ENCODE measurements at places on chromosomes 12 and 14. TPM values are rescaled to one million over a fixed set of nuclear protein-coding genes. Genes with fewer than 3 reads are reported as not detected.

BCL11B gene
- 209 TPM for total RNA-seq

DNA sequence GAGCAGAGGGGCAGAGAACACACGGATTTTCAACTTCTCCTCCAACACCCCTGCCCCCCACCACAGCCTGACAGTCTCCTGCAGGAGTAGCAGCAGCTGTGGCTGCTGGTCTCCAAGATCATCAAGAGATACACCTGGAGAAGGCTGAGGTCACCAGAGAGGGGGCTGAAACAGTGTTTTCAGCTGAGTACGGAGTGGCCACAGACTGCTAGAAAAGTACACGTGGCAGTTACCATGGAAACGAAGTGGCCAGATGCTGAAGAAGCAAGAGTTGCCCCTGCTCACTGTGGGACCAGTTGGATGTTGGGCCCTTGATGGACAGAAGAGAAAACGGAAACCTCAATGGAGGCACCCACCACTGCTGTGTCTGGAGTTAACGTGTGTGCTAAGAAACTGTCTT is 4.9 kb upstream of the DIABLO start:
- DNase-seq, result no peak

GRCh38 chr14:94423453-94424056 is 29.0 kb downstream of the SERPINA11 start:
- no peak for DNase-seq

P2RX2 gene
- not detected for total RNA-seq

GRCh38 chr14:105203057-105203531 is 22.0 kb upstream of the NUDT14 start:
- peak; percentile 56 for DNase-seq

RIPK3 gene
- total RNA-seq, result 32.9 TPM

DNA sequence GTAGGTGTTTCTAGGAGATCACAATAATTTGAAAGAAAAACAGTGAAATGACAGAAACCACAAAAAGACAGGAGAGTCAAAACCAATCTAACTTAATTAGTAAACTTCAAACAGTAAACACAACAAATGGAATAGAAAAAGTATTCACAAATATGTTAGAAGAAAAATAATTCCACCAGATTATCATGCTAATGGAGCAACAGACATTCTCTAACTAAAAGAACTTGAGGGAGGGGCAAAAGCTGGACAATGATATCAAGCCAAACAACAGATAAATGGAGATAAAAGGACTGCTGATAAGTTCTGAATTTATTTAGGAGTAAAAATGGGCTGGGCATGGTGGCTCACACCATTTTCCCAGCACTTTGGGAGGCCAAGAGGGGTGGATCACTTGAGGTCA is 28.7 kb downstream of the CRY1 start:
- DNase-seq, result no peak

GRCh38 chr12:124832856-124833255 is 30.8 kb downstream of the SCARB1 start:
- DNase-seq, result no peak

GRCh38 chr12:76032043-76032981 is 736 bp upstream of the PHLDA1 start:
- no peak for DNase-seq

AHSA1 gene
- total RNA-seq, result 105 TPM

KLRF1 gene
- 1.3 TPM for total RNA-seq

GRCh38 chr14:99395909-99396530 is 84.6 kb downstream of the SETD3 start:
- DNase-seq, result no peak

DNA sequence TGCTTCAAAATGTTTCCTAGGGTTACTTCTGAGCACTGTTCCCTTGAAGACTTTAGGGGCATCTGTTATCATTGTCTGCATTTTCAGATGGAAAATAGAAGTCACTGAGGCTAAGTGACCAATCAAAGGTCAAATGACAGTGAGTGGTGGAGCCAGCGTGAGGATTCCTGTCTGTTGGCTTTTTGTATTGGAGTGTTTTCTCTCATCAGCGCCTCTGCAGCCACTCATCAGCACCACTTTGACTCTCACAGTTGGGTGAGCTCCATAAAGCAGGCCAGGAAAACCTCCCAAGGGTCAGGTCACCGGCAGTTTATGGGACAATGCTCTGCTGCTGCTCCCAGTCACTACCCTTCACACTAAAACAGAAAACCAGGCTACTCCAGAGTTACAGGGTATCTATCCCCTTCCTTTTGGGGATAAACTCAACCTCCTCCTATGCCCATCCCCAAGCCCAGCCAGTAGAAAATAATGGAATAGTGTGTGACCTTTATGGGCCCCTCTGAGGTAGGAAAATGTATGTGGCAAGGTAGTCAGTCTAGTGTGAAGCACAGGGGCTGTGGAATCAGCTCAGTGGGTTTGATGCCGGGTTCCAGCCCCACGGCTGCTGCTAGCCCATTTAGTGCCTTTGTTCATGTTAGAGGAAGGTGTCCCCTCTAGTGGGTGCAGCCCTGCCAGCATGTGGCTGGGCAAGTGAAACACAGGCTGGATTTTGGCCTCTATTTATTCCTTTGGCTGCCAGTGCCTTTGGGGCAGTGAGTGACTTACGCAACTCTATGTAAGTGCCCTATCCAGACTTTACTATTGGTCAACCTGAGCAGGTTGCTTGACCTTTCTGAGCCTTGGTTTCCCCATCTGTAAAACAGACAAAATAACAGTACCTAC is 133.8 kb upstream of the CPM start:
- no peak for DNase-seq

DNA sequence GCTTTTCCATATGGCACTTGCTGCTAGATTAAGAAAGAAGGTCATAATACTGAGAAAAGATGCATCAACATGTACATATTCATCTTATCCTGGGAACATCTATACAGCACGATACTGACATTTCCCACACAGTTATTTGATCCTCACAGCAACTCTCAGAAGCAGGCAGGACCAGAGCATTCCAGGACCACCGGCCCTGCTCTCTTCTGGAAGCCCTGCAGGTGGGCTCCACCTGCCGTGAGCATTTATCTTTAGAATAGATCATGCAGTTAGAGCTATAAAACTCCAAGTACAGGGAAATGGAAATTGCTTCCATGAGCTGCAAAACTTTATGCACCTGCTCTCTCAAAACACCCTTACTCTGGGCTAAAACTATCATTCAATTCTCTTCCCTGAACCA is 5.5 kb upstream of the BDKRB1 start:
- no peak for DNase-seq

- DNase-seq, result no peak
Observed at GRCh38 chr14:96479435-96480146, 22.6 kb upstream of the PAPOLA start.

CCDC38 gene
- 0.39 TPM for total RNA-seq

DNA sequence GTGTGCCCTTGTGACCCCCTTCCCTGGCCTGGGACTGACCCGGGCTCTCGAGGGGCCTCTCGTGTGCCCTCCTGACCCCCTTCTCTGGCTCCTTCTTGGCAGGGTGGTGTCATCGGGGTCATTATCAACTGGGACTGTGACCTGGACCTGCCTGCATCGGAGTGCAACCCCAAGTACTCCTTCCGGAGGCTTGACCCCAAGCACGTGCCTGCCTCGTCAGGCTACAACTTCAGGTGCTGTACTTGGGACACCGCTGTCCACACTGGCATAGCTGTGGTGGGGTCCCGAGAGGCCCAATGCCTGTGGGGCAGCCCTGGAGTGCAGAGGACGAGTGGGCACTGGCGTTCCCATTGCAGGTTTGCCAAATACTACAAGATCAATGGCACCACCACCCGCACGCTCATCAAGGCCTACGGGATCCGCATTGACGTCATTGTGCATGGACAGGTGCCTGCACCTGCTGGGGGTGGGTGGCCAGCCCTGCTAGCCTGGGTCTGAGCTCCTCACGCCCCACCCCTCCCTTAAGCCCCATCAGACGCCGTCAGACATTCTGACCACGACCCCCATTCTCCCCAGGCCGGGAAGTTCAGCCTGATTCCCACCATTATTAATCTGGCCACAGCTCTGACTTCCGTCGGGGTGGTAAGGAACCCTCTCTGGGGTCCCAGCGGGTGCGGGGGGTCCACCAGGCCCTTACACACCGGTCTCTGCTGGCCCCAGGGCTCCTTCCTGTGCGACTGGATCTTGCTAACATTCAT is 2.5 kb downstream of the P2RX2 start:
- DNase-seq, result no peak

GRCh38 chr12:132489078-132489601 is 811 bp upstream of the FBRSL1 start:
- DNase-seq, result peak; percentile 53

DNA sequence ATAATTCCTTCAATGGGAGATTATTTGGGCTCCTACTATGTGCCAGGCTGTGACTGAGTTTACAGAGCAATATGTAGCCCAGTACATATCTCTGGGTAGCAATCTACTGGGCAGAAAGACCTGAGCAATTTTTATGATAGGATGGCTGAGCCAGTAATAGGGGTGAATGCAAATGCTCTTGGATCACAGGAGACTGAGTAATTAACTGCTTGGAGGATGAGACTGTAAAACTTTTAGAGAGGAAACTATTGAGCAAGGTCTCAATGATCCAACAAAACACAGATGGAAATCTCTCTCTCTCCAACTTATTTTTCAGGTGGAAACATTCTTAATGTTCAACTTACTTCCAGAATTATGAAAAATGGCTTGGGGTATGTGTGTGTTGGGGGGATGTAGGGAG is 402.2 kb downstream of the AEBP2 start:
- no peak for DNase-seq

GRCh38 chr14:34472706-34473279 is 10.8 kb upstream of the SPTSSA start:
- no peak for DNase-seq

PLEKHG7 gene
- total RNA-seq, result not detected

DNA sequence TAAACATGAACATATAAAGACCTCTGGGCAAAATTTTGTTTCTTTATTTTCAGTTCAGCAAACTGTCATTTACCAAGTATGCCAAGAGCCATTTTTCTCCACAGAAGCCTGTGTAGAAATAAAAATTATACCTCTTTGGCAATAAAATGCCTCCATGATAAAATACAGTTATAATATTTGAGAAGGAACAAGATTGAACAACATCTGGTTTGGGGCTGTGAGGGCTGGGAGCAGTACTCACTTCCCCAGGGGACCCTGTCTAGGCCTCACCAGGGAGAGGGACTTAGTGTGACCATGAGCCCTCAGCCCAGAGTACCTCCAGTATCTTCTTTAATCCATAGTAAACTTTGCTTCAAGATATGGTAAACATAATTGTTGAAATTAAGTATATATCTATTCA is 65.1 kb downstream of the DAAM1 start:
- DNase-seq, result no peak

GRCh38 chr12:115070313-115070712 is 386.3 kb upstream of the TBX3 start:
- DNase-seq, result no peak

DNA sequence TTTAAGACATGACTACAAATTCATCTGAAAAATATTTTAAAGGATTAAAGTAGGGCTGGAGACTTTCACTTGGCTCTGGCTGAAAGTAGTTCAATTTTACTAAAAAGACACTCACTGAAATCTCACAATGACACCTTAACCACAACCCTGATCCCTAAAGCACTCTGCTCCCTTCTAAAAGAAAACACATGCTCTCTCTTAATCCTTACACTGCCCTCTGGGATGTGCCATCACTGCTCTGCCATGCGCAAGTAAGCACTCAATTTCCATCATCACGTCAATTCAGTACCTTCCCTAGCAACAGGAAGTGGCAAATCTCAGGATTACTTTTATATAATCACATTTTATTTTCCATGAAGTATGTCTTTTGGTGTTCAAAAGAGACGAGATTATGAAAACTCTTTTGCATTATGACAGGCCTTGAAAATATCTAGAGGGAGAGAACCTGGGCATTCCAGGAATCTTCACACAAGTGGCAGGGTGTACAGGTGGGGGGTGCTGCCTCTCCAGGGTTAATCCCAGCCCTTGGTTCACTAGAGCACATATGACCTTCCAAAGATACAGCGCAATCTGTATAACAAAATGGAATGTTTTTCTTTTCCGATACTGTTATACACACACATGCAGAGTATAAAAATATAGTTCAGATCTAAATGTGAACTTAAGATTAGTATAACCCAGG is 7.3 kb downstream of the ATG14 start:
- no peak for DNase-seq

PTPRB gene
- total RNA-seq, result not detected

DNA sequence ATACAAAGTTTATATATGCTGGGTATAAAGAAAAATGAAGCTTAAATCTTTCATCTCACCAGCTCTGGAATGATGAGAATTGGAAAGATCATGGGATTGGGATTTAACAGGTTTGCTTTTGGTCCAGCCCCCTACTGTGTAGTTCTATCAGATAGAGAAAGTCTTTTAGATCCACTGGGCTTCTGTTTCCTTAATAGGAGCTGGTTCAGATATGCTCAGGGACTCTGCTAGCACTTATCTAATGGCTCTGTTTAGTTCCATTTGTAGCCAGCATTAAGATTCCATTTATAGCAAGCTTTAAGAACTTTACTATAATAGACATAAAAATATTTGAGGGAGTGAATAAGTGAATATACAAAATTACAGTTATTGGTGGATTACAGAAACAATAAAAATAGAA is 42.6 kb downstream of the UTP20 start:
- no peak for DNase-seq

GRCh38 chr12:105676694-105677093 is 346.2 kb downstream of the C12orf75 start:
- DNase-seq, result no peak

GRCh38 chr14:75559451-75560222 is 18.8 kb upstream of the FLVCR2 start:
- DNase-seq, result no peak

- DNase-seq, result no peak
Observed at GRCh38 chr12:66984962-66985361, 284.2 kb upstream of the CAND1 start.

DNA sequence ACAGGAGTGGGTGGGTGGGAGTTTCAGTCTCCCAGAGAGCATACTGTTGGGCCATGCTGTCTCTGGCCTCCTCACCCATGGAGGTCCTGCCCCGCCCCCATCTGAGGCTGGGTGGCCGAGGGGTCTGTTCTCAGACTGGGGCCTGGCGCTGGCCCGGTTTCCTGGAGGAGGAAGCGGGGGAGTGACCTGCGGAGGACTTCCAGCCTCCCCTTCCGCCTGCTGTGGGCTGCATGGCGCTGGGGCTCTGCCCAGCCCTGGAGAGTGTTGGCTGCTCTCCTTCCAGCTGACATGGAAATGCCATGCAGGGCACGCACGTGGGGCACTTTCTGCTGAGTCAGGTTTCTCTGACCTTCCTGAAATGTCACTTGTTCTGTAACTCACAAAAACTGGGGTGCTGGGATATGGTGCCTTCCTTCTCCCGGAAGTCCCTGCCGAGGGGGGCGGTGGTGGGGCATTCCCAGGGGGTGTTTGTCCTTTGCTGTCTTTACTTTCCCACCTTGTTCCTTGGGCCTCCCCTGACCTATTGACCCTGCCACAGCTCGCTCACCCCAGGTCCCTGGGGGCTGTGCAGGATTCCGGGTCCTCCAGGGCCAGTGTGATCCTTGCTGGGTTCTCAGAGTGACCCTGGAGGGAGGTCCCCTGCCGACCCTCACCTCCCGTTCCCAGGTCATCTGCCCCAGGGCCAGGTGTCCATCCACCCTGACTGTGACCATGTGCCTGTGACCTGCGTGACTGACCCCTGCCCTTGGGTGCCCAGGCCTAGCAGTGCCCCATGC is 23.6 kb downstream of the PACS2 start:
- no peak for DNase-seq

GRCh38 chr12:109706747-109707469 is 6.7 kb upstream of the FAM222A start:
- DNase-seq, result no peak

AKAP5 gene
- 0.49 TPM for total RNA-seq
